Central memory CD4-positive, alpha-beta T cell (primary cell): ENCODE measurements at places on chromosomes 13 and 19.

- no peak for DNase-seq
These were observed 25.9 kb upstream of the OR10H2 start for GRCh38 chr19:15701757-15702533.

GRCh38 chr19:18932216-18932841 is 8.7 kb downstream of the HOMER3 start:
- DNase-seq, result peak; percentile 63

DNA sequence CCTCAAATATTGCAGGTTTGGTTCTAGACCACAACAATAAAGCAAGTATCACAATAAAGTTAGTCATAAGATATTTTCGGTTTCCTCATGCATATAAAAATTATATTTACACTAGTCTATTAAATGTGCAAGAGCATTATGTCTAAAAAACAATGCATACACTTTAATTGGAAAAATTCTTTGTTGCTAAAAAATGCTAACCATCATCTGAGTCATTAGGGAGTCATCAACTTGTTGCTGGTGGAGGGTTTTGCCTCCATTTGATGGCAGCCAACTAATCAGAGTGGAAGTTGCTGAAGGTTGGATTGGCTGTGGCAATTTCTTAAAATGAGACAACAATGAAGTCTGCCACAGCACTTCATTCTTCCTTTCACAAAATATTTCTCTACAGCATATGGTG is 422.3 kb upstream of the GPC6 start:
- no peak for DNase-seq

- DNase-seq, result no peak
These were observed 261 bp downstream of the FARP1 start for GRCh38 chr13:98143157-98143553.

- no peak for DNase-seq
These were observed 95.9 kb upstream of the FREM2 start for GRCh38 chr13:38590796-38591507.

DNA sequence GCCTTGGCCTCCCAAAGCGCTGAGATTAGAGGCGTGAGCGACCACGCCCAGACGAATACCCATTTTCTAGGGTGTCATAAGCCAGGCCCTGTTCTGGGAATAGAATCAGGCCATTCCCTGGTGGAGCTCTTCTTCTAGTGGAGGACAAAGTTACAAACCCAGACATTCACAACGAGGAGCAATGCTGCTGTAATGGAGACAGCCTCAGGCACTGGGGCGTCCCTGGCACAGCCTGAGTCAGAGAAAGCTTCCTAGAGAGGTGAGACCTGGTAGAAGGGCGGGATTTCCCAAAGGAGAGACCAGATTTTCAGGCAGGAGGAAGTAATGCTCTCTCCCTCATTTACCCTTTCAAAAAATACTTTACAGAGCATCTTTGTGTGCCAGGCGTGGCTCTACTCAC is 12.7 kb downstream of the PRKCG start:
- DNase-seq, result no peak

- no peak for DNase-seq
These were observed 5.3 kb upstream of the EPSTI1 start for GRCh38 chr13:42997381-42997780.

DNA sequence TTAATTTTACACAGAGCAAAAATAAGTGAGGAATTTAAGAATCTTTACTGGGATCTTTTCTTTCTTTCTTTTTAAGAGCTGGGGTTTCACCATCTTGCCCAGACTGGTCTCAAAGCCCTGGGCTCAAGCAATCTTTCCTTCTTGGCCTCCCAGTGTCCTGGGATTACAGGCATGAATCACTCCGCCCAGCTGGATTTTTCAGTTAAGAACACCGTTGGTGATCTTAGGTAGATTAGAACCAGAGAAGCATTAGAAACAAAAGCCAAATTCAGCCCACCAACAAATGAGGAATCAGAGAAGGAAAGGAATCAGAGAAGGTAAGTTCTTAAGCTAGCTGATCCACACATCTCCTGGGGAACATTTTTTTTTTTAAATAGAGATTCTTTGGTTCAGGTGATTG is 34.2 kb downstream of the EPSTI1 start:
- no peak for DNase-seq

GRCh38 chr19:46697204-46697960 is 19.5 kb downstream of the PRKD2 start:
- DNase-seq, result no peak

GRCh38 chr13:33080972-33081590 is 64.9 kb downstream of the KL start:
- no peak for DNase-seq

GRCh38 chr19:21463449-21464105 is 41.8 kb upstream of the ZNF429 start:
- no peak for DNase-seq

DNA sequence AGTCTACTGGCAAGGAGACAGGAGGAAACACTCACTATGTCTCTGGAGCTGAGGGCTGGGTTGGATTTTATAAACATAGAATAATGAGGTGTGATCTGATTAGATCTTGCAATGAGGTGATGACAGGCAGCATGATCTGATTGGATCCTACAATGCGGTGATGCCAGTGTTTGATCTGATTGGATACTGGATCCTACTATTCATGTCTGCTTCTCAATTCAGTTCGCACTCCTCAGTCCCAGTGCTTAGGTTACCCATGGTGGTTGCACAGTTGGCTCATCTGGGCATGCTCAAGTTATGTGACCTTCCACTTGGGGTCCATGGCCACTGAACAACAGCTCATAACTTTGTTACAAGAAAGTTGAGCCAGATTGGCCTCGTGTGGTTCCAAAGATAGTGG is 469.5 kb downstream of the TSHZ3 start:
- DNase-seq, result no peak

DNA sequence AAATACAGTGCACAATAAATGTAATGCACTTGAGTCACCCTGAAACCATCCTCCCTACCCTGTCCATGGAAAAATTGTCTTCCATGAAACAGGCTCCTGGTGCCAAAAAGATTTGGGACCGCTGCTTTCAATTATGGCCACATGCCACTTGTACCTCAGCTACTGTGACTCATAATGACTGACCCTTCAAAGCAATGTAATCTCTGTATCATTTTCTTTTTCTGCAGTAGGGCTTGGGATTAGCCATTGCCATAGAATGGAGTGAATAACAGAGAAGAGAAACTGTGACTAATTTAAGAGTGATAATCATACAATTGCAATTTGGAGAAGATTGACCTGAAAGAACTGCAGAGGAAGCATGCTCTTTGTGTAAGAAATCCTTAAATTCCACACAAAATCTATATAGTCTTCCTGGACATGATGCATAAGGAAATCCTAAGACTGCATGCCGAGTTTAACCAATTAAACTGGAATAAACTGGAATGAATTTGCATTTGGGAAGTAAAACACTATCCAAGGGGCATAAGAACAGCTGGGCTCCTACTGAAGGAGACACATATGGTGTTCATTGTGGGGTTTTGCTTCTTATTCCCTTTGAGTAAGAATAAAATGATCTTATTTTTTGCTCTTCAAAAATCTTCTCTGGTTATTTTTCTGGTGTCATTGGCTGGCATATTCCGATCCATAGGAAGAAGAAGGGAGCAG is 59.5 kb upstream of the SLC7A1 start:
- no peak for DNase-seq

DNA sequence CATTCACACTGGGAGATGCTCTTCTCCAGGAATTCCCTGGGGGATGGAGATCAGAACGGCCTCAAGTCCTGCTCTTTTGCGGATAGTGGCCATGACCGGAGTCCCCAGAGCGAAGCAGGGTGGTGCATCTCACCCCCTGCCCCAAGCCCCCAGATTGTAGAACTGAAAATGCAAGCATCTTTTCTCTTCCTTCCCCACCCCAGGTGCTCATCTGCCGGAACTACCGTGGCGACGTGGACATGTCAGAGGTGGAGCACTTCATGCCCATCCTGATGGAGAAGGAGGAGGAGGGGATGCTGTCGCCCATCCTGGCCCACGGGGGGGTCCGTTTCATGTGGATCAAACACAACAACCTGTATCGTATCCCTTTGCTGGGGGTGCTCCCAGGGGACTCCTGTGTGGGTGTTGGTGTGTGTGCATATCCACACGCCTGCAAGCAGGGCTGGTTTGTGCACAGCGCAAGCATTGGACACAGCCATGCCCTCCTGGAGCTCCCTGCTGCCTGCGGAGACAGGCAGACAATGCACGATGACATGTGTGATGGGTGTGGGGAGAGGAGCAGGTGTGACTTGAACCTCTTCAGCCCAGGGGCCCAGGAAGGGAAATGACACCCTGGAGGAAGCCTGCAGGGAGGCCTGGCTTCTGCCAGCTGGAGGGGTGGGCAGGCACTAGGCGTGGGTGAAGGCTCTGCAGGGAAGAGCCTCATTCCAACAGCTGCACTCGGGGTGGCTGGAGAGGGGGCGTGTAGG is 5.7 kb downstream of the AP1M1 start:
- DNase-seq, result no peak
